NCI-H1105 (cell line): ENCODE measurements at places on chromosomes 2 and 18.

GRCh38 chr2:168633200-168633599, 169.2 kb upstream of the NOSTRIN start:
- DNase-seq = no peak

GRCh38 chr18:44844486-44844885, 163.8 kb downstream of the SETBP1 start:
- no peak for DNase-seq

DNA sequence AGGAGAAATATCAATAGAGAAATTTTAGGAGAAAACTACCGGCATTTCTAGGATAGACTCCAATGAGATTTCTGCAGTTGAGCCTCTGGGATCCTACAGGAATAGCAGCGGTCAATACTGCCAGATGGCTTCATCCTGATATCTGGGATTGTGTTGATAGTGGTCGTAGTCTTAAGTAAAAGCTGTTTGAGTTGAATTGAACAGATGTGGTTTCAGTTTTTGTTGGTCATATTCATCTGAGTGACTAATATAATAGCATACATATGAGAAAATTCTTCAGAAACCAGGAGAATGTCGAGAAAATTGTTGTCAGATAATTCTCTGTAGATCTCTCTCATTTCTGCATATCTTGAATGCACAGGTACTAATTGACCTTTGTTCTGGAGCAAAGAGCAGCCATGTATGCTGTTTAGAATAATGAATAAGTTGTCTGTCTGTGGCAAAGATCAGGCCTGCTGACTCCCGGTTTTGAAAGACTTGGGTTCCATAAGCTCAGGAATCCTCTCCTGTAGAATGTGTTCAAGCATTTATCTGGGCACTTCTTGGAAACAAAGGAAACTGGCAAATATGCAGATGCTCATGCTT, 288.1 kb downstream of the TMX3 start:
- no peak for DNase-seq

DNA sequence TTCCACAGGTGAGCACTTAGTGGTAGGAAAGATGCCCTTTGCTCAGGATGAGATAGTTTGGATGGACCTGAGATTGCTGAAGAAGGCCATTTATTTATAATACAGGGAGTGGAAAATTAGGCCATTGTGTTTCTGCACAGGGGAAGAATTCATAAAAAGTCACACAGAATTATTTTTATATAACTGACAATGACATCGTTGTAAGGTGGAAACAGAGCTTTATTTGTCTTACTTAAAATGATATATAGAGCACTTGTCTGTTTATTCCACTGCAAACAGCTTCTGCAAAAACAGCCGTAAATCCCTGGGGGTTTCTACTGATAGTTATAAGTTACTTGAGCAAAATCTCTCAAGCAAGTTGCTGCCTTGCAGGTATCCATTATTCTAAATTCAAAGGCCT, 158.1 kb upstream of the ZNF521 start:
- DNase-seq = no peak

DNA sequence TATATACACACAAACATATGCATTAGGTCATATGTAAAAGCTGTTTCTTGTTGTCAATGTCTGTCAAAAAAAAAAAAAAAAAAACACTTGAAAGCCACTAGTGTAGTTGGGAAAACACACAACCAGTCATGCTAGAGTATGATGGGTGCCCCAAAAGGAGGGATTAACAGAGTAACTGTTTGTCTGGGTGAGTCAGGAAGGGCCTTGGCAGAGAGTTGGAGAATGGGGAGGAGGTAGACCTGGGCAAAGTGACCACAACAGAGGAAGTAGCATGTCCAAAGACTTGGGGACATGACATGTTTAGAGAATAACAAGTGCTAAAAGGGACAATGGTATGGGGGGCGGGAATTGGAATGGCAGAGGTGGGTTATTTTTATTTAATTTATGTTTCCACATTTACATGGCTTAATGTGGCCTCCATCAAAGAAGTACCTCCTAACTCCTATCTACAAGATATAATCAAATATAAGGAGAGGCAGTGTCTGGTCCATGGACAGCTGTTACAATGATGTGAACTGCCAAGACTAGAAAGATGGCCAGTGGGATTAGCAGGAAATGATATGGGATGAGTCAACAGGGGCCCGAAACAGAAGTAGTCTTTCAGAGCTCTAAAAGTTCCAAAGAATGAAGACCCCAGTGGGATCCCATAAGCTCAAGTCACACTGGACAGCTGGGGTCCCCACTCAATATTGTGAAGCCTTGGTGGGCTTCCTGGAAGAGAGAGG, 99.9 kb upstream of the ZFP36L2 start:
- DNase-seq = no peak

DNA sequence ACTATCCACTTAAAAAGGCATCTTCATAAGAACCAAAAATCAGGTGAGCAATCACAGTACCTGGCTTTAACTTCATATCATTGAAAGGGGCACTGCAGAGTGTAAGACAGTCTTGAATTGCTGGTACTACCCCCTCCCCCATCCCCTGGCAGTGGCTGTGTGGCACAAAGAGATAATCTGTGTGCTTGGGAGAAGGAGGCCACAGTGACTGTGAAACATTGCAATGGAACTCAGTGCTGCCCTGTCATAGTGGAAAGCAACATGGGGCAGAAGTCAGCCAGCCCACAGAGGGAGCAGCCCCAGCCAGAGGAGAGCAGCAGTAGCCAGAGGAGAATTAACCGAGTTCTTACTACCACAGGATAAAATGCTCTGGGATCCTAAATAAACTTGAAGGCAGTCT, 45.3 kb upstream of the UGP2 start:
- DNase-seq = no peak

GRCh38 chr18:22052405-22053105, 116.8 kb upstream of the GATA6 start:
- DNase-seq = no peak

- DNase-seq = no peak
These were observed 89.0 kb downstream of the INSIG2 start for GRCh38 chr2:118177318-118177717.

- DNase-seq = no peak
These were observed 83.5 kb upstream of the RAB12 start for GRCh38 chr18:8525692-8526091.

DNA sequence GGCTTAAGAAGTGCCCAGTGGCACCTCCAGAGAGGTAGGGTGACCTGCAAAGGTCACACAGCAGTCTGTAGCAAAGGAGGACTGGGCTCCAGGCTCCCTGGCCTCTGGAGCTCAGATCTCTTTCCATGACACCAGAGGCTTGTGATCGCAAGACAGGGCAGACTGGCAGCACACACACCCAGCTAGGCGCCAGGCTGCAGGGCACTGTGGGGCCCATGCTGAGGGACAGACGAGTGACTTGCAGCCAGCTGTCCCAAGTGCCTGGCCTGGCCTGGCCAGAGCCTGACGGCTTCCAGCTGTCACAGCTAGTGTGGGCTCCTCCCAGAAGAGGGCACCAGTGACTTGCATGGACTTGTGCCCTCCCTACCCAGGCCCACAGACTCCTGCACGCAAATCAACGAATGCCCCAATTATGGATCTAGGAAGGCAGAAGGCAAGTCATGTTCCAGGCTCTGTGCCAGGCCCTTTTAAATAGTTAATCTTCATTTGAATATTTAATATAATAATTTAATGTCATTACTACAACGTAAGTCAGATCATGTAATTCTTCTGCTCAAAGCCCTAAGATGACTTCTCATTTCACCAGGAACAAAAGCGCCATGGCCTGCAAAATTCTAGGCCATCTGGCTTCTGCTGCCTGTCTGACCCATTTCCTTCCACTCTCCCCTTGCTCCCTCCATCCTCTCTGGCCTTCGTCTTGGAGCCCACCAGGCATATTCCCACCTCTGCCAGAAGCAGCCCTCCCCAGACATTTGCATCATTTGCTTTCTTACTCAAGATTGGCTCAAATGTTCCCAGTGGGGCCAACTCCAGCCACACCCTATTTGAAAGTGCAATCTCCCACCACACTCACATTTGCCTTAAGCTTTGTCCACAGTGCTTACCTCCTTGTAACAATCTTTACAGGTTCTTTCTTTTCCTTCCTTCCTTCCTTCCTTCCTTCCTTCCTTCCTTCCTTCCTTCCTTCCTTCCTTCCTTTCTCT, 3.7 kb upstream of the SPEG start:
- no peak for DNase-seq

DNA sequence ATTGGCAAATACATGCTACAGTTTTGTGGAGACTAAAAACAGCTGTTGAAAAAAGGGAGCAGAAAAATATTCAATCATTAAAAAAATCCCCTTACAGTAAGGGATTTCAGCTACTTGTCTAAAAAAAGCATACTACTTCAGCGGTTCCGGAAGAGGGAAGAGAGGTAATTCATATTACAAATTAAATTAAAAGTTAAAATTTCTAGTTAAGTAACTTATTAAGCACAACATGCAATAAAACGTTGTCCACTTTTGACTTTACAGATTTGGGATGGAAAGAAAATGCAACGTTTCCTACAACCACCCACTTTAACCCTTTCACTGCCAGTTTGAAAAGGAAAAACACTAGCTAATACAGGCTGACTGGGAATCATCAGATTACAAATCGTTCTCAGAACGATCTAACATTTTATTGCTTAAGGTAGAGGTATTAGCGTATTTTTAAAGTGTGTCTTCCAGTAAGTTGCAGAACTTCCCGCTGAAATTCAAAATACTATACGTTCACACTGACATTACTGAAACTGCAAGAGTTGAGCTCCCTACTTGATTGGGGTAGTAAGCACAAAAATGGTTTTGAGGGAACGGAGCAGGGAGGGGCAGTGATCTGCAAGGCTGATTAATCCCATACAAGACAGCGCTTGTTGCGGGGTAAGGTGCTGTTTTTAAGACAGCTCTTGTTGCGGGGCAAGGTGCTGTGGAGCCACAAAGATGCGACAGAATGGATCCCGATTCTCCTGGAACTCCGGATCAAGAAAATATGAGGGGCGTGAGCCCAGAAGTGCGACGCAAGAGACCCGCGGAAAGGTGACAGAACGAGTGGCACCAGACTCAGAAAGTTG, 743 bp downstream of the HADHA start:
- no peak for DNase-seq

DNA sequence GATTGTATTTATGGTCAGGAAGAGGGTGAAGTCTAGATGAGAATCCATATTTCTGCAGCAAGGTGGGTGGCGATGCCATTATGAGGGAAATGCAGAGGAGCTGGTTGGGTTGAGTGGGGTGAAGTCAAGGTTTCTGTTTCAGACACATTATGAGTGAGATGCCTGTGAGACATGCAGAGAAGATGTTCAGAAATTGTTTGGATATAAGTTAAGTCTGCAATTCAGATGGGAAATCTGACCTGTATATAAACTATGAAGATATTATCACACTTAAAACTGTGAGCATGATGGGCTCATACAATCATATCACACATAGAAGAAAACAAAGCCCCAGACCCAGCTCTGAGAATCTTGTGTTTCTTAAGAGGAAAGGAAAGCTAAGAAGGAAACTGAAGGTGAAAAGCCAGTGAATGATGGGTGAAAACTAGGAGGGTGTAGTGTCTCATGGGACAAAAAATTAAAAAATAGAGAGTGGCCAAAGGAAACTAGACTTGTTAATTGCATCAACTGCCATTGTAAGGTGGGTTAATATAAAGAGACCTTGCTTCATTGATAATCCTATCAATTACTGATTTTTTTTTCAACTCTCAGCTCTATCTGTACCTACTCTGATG, 14.2 kb downstream of the GALNT5 start:
- DNase-seq = no peak

DNA sequence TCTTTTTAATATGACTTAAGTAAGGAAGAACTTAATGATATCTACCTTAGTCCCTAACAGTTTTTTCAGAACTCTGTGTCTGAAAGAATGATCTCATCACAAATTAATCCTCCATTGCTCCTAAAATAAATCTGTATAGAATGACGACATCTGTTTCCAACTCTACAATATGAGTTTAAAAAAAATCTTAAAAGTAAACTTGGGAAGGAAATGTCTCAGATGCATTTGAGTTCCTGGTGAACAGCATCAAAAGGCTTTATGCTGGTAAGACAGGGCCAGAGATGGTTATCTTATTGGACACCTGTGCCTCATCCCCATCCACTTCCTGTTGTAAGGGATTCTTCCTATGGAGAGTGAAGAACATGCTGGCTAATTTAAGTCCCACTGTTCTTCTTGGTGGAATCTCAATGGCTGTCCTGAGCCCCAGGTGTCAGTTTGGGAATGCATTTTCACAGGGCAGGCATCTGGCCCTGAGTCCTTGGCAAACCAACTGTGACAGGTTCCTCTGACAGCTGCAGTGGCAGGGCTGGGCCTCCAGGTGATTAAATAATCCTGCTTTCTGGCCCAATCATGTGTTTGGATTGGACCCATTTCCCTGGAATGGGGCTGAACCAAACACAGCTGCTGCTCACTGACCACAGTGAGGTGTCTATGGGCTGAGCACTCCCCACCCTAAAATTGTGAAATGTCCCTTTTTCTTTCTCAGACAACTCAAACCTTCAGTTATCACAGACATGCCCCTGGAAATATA, 12.9 kb upstream of the NCKAP5 start:
- no peak for DNase-seq

GRCh38 chr2:20012282-20013125, at the start of gene MATN3:
Gene MATN3 (minus strand): TSS chr2:20012668. CDS start chr2:20012631, 37 bp downstream.
- no peak for DNase-seq

GRCh38 chr18:47680488-47680887, 250.0 kb downstream of the SMAD2 start:
- DNase-seq = no peak

GRCh38 chr2:27965841-27966240, 75.3 kb downstream of the BABAM2 start:
- DNase-seq = no peak
